Stimulated activated CD4-positive, alpha-beta T cell treated with anti-CD3 and anti-CD28 coated beads, Interleukin-4, amount 100 ng/mL, for 1 hour (primary cell): ENCODE measurements at places on chromosomes 7 and 10.

DNA sequence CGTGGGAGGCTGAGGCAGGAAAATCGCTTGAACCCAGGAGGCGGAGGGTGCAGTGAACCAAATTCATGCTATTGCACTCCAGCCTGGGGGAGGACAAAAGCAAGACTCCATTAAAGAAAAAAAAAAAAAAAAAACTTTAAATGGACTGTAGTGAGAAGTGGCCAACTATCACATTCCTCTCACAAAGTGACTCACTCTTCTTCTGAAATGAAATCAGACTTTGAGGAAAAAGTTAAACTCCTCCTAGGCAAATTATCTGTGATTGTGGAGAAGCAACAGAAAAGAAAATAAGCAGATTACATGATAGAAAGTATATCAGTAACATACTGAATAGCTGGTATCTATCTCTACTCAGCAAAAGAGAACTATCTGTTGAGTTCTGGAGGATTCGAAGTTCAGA, 234.3 kb upstream of the PHF14 start:
- DNase-seq = no peak

- no peak for DNase-seq
Measured at GRCh38 chr7:27153526-27153925, 1.1 kb upstream of the HOXA3 start.

DNA sequence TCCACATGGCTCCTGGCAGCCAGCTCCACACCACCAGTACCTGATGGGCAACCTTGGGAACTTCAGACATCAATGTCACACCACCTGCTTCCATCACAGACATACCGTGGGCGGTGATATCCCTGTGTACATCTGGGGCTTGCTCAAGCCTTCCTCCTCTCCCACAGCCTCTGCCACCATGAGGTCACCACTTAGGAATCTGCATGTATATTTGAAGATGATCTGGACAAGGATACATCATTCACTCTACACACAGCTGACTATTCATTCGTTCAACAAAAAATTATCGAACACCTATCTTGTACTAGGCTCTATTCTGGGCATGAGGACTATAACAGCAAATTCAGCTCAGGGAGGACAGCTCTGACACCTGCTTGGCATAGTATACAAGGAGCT, 6.8 kb downstream of the DLG5 start:
- DNase-seq = no peak

- no peak for DNase-seq
Measured at GRCh38 chr10:132624061-132624846, 86.7 kb downstream of the INPP5A start.

DNA sequence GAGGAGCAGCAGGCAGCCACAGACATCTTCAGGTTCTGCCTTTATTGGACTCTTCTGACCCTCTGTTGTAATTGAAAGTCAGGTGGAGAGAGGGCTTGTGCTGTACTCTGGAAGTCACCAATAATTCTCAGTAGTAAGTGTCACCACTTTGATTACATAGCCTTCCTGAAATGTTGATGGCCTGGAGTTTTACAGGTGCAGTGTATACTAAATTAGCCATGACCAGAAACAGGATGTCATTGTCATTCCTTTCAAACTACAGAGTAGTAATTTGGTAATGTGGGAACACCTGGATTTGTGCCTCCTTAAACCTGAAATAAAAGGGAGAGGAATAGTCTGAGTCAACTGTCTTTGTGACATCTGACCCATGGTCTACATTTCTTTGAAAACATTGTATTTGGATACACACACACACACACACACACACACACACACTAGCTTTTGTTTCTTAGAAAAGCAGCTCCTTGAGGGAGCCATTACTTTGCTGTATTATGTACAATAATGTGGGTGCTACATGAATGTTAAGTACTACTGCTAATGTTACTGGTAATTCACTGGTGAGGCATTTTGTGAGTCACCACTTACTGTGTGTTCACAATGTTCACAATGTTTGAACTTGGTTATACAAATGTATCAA, 19.6 kb downstream of the ARL4A start:
- no peak for DNase-seq

DNA sequence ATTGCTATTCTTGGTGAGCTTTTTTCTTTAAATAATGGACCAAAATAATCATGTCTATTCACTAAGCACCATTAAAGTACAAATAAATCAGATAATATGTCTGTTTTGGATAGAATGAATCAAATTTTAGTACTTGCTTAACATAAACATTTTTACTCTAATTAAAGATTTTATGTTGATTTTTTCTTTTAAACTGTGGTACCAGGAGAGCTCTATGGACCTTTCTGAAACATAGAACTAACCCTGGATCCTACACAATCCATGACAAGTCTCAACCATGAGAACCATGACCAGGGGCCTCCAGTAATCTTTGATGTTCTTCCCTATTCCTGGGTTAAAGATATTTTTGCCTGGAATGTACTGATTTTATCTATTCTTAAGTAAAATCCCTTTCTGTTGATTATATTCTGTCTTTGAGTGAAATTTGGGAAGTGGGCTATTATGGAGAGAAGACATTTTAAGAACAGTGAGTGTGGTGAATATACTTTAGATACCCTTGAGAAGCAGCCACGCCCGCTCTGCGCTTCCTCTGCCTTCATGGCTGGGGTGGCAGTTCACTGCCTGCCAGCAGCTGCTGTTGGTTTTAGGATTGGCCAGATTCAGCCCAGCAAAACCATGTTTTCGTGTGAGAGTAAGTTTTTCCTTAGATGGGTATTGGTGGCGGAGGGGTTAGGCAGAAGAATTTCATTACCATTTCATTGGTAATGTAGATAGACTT, 42.2 kb upstream of the BHLHA15 start:
- DNase-seq = no peak

DNA sequence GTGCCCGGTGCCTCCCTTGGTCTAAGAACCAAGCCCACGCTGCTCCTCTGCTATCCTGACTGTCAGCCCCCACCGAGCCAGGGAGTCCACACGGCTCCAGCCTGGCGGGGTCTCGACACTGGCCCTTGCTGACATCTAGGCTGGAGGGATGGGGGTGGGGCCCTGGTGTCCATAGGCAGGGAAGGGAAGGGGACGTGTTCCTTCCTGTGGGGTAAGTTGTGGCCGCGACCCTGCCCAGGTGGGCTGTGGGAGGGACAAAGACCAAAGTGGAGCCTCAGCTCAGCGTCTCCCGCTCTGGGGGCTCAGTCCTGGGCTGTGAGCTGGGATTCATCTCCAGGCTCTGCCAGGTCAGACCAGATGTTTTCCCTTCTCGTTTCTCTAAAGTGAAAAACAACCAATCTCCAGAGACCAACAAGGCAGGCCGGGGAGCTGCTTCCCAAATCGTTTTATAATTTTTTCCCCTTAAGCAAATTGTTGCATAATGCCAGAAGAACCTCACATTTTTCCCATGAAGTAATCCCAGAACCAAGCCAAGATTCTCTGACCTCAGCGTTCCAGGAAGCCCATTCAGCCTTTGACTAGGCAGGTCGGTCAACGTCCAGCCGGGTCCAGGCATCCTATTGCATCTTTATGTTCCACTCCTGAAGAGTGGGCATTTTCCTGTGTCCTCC, 101.2 kb downstream of the RGS10 start:
- no peak for DNase-seq

- no peak for DNase-seq
Measured at GRCh38 chr10:49324711-49325110, 25.7 kb downstream of the C10orf71 start.

DNA sequence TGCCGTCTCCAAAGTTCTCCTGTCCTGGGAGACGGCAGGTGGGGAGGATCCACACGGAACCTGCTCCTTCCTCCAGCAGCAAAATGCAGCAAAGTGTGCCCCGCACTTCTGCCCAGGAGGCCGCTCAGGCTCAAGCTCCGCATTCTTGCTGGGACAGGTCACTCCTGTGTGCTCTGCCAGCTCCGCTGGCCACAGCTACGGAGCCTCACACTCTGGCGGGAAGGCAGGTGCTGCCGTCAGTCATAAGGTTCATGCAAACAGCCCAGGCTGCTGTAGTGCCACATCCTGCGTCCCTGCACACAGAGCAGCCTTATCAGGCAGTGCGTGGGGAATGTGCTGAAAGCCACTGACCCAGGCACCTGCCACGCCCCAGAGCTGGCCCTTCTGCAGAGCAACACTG, 22.4 kb downstream of the ADGRA1 start:
- DNase-seq = no peak

- no peak for DNase-seq
Measured at GRCh38 chr7:23618241-23618640, 21.1 kb downstream of the CCDC126 start.

GRCh38 chr10:93458821-93459257, 23.3 kb downstream of the MYOF start:
- DNase-seq = no peak

DNA sequence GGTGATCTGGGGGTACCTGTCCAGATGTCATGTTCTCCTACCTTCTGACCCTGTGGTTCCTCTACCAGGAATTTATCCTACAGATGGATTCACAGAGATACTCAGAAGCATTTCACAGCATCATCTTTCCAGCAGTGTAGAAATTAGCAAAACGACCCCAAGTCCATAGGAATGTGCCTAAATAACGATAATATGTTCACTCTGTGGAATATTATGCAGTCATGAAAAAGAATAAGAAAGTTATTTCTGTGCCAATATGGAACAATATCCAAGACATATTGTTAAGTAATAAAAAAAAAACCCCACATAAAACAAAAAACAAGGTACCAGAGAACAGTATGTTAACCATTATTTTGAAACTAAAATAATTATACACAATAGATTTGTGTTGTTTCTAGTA, 123.8 kb upstream of the SDK1 start:
- DNase-seq = no peak

DNA sequence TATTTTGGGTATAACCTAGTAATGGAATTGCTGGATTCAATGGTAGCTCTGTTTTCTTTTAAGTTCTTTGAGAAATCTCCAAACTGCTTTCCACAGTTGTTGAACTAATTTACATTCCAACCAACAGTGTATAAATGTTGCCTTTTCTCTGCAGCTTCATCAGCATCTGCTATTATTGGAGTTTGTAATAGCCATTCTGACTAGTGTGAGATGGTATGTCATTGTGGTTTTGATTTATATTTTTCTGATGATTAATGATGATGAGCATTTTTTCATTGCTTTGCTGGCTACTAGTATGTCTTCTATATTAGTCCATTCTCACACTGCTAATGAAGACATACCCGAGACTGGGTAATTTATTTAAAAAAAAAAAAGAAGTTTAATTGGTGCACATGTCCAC, 248.6 kb upstream of the MAGI2 start:
- DNase-seq = no peak

DNA sequence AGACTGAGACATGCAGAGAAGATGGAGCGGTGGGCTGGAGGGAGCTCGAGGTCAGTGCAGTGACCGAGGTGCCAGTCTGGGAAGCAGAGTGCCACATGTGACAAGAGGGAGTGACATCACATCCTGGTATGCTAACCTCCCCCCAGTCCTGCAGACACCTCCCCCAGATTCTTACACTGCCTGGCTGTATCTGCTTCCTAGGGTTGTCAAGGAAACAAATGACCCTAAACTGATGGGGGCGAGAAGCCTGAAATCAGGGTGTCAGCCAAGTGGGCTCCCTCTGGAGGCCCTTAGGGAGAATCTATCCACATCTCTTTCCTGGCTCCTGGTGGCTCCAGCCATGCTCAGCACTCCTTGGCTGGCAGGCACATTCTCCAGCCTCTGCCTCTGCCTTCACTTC, 316.1 kb upstream of the ZMIZ1 start:
- no peak for DNase-seq

- DNase-seq = no peak
Measured at GRCh38 chr10:95547791-95548435, 13.3 kb downstream of the SORBS1 start.

GRCh38 chr7:156725936-156726335, 85.4 kb downstream of the RNF32 start:
- no peak for DNase-seq

- no peak for DNase-seq
Measured at GRCh38 chr7:47188653-47189315, 393.1 kb downstream of the TNS3 start.

DNA sequence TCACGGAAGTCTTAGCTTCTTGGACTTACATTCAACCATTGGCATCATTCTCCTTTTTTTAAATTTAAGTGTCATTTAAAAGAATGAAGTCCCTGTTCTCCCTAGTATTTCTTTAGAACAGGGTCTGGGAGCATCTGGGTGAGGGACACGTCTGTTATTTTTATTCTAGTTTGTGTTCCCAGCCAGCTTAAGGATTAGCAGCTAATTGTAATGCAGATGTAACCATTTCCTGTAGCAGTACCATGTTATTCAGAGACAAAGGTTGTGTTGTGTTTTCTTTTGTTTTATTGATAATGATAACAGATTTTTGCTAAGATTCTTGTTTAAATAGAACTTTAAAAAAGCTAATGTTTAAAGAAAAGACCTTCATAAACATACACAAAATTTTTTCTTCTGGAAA, 34.3 kb downstream of the BMS1 start:
- no peak for DNase-seq

DNA sequence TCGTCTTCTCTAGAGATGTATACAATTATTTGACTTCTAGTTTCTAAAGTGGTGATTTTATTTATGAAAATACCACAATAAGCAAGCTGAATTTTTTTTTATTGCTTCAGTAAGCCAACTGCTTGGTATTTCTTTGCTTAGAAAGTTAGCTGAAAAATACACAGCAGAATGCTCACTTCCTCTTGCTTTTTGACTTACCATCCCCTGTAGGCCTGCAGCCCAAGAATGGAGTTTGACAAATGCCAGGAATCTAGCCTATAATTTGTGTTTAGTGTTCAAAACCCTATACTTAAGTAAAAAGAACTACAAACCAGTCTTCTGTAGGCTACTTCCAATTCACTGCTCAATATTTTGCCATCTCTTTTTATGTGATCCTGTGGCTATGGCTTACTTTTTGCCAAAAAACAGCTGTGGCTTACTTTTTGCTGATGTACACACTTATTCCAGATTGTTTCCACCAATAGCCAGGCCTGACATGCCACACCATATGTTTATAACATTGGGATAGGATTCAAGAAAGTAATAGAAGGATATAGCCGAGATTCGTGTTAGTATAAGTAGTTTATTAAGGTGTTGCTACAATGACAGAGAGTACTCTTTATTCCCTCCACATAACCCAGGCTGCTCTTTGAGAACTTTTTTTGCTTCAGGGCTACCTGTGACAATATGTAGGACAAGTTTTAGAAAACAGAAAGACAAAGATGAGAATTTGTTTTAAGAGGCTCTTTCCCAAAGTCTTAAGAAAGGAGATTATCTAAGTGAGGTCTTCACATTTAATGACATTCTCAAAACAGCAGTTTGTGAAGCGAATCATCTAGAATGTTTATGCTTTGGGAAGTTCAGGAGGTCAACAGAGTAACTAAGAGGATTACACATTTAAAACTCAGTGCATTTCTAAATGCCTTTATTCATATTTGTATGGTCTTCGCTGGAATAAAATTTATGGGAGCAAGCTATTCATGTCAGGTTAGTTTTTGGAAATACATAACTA, 263.9 kb upstream of the FZD1 start:
- DNase-seq = no peak

DNA sequence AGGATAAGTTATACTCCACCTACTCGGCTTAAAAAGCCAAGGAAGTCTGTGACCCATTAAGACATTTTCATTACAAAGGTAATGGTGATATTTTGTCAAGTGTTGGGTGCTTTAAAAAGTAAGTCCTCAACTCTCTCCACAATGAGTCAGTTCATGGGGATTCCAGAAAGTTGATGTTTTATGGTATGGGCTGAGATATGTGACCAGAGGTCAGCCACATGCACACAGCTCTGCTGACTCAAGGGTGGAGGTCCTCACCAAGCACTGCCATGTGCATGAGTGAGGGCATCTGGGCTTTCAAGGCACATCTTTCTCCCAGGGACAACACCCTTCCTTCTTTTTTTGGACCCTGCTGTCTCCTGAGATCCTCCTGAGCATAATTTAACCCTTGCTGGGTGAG, 292.9 kb downstream of the PTEN start:
- no peak for DNase-seq
